ENCODE measurements at places on chromosomes 6 and 20. TPM values are rescaled to one million over a fixed set of nuclear protein-coding genes. Genes with fewer than 3 reads are reported as not detected.

CCN6 gene
- not detected for total RNA-seq

DNA sequence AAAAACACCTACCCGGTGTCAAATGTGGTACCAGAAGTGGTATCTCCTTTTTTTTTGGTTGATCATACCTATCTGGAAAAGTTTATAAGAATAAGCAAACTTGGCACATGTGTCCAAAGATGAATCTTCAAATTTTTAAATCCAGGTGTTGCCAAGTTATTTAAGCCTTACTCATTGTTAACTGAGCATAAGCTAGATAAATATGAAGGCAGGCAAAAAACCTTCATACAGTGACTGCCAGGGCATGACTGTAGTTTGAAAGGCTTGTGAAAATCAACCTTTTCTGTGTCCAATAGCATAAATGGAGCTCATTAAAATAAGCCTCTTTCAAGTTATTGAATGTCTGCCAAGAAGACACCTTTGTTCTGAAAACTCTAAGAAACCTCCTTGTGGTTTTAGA, 699.2 kb downstream of the DOK5 start:
- no peak for DNase-seq

BTBD9 gene
- 1.8 TPM for total RNA-seq

ARMH2 gene
- not detected for total RNA-seq

GRCh38 chr20:2887715-2888114, 14.4 kb downstream of the PTPRA start:
- no peak for DNase-seq

ZNF311 gene
- not detected for total RNA-seq

GRCh38 chr6:100176951-100177710, 183.1 kb upstream of the MCHR2 start:
- DNase-seq = no peak

GRCh38 chr6:108521616-108522107, 39.1 kb upstream of the FOXO3 start:
- no peak for DNase-seq

- no peak for DNase-seq
Measured at GRCh38 chr20:13533946-13534345, 104.8 kb downstream of the TASP1 start.

DNA sequence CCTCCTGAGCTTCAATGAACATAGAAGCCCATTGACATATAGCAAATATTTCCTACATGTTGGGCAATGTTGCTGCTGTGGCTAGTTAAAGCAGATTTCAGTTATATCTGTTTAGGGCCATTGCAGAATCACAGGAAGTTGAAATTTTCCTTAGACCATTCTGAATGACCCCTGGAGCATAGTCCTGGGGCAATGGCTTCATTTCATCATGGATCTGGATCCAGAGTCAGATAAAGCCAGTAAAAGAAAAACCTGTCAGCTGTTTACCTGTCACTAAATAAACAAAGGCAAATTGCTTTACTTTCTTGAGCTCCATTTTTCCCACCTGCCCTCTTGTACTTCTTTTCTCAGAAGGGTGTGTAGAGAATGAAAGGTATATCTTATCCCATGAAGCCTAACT, 494.0 kb upstream of the MAP3K7 start:
- no peak for DNase-seq
